ENCODE measurements at places on chromosomes 1 and 21.

DNA sequence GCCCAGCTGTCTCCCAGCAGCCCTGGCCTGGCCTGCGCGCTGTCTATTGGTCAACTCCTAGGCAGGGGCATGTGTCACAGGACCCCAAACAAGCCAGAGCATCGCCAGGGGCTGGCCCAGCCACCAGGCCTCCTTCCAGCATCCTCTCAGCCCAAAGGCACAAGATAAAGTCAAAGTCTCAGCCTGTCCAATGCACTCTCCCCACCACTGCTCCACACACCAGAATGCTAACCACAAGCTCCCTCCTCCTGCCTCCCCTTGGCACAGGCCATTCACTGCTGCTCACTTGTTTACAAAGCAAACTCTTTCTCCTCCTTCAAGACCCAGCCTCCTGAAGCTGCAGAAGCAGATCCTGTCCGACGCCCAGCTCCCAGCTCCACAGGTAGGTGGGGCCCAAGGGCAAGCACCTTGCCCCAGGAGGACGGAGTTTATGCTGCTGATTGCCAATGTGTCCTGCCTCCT lies 133.4 kb downstream of the DMRTB1 start:
- peak; percentile 73 for DNase-seq

- DNase-seq = no peak
Observed at GRCh38 chr1:19220991-19221390, 10.9 kb upstream of the UBR4 start.

DNA sequence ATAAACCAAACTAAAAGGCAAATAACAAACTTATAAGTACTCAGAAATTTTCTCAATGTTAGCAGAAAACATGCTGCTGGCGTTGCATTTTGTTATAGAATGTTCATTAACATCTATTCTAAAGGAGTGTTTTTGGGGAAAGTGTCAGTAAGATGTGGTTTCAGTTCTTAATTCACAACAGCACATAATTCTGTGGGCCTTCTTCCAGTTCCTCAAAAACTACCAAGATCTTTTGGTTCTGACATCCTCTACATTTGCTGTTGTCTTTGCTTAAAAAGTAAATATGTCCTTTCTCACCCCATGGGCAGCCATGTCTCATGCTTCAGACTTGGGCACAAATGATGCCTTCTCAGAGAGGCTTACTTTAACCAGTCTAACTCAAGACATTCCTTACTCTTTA lies 152.5 kb downstream of the CDC7 start:
- no peak for DNase-seq

GRCh38 chr1:25810341-25811299 lies 9.1 kb upstream of the MTFR1L start:
- peak; percentile 90 for DNase-seq

DNA sequence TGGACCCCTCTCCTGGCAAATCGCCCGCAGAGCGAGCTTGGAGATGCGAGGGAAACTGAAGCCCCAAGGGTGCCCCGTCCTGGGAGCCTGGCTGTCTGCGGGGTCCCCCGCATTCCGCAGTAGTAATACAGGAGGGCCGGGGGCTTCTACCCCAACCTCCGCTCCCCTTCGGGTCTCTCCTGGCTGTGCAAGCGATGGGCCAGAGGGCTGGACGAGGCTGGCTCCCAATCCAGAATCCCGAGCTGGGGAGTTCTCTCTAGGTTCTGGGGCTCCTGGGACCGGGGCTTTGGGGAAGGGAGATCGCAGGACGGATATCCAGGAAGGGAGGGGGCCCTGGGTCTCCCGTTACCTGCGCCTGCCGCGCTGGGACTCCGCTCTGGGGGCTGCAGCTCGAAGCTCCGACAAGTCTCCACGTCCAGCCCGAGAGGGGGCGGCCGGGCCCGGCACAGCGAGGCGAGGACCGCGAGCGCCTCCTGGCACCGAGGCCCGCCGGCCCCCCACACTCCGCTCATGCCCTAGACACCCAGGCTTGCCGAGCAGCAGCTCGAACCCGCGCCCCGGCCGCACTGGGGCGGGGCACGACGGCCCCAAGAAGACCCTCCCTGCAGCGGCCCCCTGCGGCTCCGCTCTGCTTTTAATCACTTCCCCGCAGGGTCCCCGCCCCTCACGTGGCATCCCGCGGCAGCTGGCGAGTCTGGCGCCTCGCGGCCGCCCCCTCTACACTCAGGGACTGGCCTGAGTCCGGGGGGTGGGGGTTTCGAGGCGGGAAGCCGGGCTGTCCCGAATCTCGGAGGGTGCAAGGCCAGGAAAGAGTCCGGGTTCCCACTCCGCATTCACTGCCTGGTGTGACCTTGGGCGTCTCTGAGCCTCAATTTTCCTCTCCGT lies at the start of gene SYT6:
Gene SYT6 (minus strand): TSS at position 609 of the 885 bp plus-strand sequence. CDS start 97 bp downstream, at position 512.
- no peak for DNase-seq

DNA sequence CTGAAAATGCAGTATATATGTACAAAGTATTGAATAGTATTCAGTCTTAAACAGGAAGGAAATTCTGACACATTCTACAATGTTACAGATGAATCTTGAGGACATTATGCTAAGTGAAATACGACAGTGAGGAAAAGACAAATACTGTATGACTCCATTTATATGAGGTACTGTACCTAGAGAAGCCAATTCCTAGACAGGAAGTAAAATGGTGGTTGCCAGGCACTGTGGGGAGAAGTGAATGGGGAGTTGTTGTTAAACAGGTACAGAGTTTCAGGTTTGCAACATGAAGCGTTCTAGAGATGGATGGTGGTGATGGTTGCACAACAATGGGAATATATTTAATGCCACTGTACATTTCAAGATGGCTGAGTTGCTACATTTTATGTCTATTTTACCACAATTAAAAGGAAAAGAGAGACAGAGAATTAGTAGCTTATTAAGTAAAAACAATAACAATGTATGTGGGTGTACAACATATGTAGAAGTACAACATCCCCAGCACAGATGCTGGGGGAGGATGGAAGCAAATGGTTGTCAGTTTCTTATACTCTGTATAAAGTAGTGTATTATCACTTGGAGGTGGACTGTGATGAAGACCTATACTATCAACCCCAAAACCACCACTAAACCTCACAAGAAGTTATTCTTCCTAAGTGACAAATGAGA lies 3.9 kb upstream of the RAB4A start:
- no peak for DNase-seq

DNA sequence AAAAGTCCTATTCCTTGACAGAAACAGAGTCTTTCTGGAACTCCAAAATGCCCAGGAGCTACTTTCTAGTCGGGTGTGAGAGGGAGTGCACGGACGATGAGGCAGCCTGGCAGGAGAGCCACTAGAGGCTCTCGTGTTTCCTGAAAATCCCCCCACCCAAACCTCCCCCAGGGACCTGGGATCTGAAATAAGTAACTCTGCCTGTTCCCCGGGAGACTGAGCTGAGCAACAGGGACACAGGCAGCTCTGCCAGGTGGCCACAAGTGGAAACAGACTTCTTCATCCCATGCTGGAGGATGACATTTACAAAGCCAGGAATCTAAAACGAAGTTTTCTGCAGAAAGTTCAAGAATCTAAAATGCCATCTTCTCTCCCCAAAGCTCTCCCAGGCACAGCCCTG lies 77.1 kb downstream of the ITPKB start:
- peak; percentile 84 for DNase-seq

DNA sequence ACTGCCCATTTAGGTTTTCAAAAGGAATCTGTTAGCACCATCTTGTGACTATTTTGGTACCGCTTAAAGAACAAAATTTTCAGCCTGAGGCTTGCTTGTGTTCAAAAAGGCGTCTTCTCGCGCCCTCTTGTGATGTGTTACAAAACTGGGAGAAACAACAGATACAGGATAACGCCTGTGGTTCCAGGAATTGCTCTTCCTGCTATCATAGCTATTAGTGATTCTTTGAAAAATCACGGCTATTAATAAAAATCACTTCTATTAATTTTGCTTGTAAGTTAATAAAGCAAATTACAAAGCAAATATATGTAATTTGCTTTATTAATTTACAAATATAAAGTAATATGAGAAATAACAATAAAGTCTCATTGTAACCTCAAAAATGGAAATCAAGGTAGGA lies 82.2 kb upstream of the ABCD3 start:
- DNase-seq = no peak

DNA sequence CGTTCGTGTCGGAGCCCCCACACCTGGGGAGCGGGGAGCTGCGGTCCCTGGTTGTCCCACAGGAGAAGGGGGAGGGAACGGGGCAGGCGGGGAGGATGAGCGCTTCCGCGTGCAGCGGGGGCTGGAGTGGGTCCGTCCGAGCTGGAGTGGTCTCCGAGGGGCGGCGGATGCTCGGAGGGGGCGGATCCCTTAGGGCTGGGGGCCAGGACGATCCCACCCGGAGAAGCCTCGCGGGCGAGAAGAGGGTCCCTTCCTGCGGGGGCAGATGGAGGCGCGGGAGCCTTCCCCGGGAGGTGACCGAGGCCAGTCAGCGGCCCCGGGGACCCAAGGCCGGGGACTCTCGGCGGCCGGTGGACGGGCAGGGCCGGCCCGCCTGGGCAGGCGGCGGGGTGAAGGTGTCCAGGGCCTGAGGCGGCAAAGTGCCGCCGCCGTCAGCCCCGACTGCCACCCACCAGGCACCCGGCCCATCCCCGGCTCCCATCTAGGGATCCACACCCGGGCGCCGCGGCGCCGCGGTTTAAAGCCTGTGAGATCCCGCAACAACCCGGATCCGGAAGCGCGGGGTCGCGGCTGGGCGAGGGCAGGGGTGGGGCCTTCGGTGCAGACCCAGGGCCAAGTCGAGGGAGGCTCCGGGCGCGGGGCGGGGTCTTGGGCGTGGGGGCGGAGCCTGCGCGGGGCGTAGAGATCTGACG lies 5.3 kb upstream of the CCDC27 start:
- DNase-seq = peak; percentile 97

DNA sequence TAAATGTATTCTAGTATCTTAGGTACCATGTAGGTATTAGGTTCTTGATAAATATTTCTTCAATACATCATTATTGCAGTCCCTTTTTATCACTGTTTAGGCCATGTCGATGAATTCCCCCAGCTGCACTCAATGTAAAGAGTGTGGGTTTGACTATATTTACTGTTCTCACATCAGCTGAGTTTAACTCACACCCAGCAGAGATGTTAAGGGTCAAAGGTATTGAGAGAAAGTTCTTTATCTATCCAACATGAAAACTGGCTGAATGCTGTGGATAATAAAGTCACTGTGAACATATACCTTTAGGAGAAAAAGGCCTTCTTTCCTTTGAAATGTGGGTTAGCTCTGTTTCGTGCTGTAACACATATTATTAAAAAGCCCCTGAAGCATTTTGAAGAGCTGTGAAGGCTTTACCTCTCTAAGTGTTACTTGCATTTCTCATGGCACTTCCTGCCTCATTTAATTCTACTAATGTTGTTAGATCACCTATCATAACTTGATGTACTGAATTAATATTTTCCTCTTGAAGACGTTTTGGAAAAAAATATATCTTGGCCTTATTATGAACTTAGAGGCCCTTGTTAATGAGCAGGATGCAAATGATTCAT lies 19.1 kb upstream of the LYST start:
- DNase-seq = no peak

GRCh38 chr1:200846398-200846797 lies 26.4 kb upstream of the GPR25 start:
- no peak for DNase-seq

DNA sequence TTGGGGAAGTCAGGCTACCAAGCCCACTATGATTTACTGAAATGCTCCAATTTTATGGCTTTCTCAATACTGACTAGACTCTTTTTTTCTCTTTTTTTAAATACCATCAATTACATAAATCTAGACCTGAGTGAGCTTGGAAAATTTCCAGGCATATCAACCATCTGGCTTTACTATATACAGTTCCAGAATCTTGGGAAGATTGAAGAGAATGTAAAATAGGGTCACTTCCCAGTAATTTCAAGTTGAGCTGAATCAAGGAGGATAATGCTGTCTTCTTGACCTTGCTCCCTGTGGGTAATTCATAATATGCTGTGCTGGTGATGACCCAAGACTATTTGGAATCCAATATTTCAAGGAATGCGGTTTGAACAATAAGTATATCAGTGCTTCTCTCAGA lies 108.1 kb downstream of the MAP3K21 start:
- no peak for DNase-seq

GRCh38 chr1:53567450-53567849 lies 108.3 kb downstream of the DMRTB1 start:
- DNase-seq = peak; percentile 41

DNA sequence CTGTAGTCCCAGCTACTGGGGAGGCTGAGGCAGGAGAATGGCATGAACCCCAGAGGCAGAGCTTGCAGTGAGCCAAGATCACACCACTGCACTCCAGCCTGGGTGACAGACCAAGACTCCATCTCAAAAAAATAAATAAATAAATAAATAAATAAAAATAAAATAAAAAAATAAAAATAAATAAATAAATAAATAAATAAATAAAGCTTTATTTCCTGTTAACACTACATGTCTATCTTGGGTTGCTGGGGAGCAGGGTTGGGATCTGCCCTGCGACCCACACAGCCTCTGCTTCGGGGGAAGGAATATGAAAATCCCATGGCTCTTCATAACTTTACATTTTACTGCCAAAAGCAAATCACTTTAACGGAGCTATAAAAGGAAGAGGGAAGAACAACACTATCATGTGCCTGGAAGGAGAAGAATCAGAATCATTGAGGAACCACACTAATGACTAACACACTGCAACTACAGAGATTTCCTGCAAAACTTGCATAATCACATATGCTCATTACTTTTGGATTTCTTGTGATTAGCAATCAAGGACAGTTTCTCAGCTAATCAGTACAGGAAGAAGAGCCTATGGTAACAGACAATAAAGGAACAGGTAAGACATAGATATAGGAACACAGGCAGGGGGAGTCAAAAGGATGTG lies 72.8 kb upstream of the CD55 start:
- DNase-seq = no peak

- DNase-seq = peak; percentile 100
Observed at GRCh38 chr1:244048256-244049161, 2.6 kb upstream of the ZBTB18 start.

GRCh38 chr21:16302851-16303282 lies 573.1 kb downstream of the USP25 start:
- DNase-seq = peak; percentile 80

DNA sequence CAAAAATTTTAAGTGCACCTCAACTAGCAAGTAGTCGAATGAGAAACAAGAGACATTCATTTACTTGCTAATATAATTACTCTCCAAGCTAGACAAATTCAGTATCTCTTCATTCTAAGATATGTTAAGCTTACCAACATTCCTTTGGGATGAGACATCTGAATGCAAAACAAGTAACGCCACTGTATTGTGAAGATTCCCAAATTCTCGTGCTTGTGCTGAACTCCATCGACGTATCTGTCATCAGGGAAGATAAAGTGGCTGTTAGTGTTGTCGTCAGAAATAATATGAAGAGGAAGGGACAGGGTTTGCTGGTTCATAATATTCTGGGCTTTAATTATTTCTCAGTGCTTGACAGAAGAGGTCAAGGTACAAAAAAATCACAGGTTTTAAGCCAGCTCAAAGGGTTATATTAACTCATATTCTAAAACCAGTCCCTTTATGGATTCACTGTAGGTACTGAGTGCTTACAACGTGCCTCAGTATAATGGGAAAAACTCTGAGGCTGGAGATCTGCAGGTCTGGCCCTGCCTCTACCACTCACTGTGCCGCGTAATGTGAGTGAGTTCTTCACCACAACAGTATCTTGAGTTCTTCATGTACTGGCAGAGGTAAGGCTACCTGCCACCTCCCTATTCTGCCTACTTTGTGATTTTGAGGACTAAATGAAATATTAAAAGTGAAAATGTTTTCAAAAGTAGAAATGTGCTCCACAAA lies 42.0 kb downstream of the PCSK9 start:
- no peak for DNase-seq

Data from posterior vena cava (tissue), 2 donors.